MV-4-11 (cell line): ENCODE measurements at places on chromosomes 3 and 15.

GRCh38 chr3:52498137-52499054 lies 3.3 kb downstream of the STAB1 start:
- DNase-seq = peak; percentile 100

GRCh38 chr3:99845331-99845730 lies 27.7 kb downstream of the CMSS1 start:
- peak; percentile 84 for DNase-seq

DNA sequence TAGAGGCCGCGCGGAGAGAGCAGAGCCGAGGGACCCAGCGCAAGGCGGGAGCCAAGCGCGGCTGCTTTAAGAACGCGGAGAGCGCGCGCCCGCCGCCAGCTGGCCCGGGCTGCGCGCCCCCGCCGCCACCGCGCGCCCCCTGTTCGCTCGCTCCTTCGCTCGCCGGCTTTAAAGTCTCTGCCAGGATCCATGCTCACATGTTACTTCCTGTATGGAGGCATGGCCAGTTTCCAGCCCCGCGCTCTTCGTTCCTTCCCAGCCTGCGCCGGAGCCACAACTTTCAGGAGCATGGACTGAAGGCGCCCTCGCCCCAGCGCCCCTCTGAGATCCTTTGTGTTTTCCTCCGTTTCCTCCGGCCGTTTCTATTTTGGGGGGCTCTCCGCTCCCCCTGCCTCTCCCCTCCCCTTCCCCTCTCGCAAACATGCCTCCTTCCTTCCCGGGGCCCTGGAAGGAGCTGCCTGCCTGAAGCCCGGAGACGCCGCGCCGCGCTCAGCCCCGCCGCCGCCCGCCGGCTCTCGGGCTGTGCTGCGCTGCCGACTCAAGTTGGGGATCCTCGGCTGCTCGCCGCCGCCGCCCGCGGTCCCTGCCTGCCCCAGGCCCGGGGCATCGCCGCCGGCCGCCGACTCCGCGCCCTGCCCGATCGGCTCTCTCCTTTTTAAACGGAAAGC lies at the start of gene PTPRG:
Gene PTPRG, plus strand, starts transcription at position 198 of the 668 bp plus-strand sequence. CDS start 717 bp downstream, outside the sequence.
- DNase-seq = peak; percentile 63

GRCh38 chr3:18445401-18446148 lies 20.4 kb upstream of the SATB1 start:
- DNase-seq = peak; percentile 65

DNA sequence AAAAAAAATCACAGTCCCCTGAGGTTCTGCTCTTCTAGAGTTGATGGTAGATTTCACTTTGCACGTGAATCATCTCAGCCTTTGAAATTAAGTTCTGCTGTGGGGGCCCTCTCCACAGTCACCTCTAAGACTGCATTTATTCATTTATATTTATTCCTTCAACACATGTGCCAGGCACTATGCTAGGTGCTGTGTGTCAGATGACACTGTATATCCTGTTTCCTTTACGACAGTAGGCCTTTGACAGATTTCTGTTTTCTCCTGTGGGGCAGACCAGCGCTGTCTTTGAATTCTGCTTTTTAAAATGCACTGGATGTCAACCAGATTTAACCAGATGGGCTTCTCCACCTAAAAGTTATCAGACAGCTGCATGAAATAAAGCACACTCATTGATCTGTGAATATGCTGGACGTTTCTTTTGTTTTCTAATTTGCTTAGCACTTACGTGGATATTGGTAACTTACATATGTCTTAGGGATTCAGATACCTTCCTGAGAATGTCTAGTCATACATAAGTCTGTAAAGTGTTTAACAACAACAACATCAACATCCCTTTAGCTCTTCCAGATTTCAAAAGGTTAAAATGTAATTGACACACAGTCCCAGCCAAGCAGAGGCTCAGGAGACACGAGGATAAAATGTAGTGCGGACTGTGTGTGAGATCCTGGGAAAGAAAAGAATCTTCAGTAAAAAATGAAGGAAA lies 525.5 kb upstream of the MCTP2 start:
- DNase-seq = no peak

- no peak for DNase-seq
Observed at GRCh38 chr3:193942516-193943055, 193.4 kb upstream of the HES1 start.

DNA sequence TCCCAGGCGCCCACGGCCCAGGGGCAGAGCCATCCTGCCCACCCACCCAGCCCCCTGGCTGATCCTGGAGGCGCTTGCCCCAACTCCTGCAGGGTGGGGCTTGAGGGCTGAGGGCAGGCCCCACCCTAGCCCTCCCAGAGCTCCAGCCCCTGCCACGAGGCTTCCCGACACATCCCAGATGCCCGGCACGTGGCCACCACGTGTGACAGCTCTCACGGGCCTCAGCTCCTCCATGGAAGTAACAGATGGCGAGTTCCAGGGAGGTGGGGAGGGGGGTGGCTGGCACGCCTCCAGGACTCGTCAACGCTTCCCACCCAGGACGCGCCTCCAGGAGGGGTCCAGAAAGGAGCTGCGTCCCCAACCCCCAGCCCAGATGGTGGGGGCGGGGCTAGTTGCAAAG lies 29.1 kb downstream of the PLXND1 start:
- DNase-seq = no peak

- DNase-seq = no peak
Observed at GRCh38 chr3:48776854-48777253, 59.8 kb upstream of the IP6K2 start.

DNA sequence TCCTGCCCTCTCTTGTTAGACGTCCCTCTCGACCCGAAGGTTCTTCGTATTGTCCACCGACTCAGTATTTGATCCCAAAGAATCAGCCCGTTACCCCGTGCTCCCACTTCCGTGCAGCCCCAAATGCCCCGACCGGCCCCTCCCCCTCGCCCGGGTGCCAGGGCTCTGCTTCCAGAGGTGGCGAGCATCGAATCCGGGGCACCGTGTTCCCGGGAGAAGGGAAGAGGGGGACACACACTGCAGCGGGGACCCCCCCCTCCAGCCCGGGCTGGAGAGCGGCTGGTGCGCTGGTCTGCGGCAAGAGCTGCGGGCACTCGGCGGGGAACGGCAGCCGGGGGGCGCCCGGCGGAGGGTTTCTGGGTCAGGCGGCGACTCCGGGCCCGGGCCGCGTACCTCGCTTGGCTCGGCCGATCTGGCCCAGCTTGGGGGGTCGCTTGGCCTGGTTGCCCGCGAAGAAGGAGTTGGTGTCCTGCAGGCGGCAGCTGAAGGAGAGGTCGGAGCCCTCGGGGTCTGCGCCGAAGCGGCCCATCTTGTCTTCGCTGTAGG lies 556 bp downstream of the CAMK2N2 start:
- no peak for DNase-seq

- no peak for DNase-seq
Observed at GRCh38 chr3:89101251-89101650, 6.2 kb upstream of the EPHA3 start.

DNA sequence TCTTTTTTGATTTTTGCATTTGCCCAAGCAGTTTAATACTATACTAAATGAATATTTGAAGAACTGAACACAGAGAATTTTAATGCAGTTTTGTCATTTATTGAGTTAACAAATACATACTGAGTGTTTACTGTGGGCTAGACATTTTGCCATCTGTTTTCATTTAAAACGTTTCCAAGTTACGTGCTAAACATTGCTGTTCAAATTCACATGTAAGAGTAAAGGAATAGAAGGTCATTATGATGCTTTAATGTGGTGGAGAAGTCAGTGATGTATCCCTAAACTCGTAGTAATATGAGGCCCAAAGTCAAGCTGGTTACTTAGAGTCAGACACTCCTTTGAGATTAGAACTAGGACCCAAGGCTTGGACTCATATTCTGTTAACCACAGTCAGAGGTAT lies 49.4 kb downstream of the CRYBG3 start:
- DNase-seq = no peak

GRCh38 chr3:85433319-85433718 lies 474.5 kb downstream of the CADM2 start:
- no peak for DNase-seq
